ENCODE measurements at places on chromosomes 5 and 9.

DNA sequence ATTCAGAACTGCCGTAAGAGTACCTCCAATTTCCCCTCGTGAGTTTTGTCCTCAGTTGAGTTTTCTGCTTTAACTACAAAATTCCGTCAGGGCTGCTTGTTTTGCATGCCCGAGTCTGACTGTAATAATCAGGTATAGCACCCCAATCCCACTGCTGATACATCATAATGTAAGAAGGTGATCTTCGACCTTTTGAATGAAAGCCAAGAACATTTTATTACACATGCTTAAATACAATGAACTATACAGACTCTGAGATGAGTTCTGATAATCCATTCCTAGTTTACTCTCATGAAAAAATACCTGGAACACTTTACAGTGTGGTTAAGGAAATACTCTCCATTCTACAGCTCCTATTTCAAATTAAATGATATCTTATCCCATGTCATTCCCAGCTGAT is 49.2 kb upstream of the TSLP start:
- DNase-seq: no peak

DNA sequence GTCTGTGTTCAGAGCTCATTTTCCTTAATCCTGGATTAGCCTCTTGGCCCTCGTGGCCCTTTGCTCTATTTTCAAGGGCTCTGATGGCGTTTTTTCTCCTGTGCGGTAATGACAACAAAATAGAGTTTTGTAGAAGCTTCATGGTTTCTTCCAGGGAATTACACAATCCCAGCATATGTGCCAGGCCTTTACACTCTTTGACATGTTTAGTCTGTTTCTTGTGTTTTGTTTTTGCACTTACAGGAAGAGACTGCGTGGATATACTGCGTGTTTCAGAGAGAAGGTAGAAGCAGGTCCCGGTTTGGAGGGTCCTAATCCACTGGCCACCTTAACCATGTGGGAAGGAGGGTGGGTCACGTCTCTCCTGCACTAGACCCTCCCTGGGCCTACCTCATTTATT is 400.2 kb upstream of the IRX4 start:
- no peak for DNase-seq

- DNase-seq: no peak
These were observed 48.8 kb upstream of the GLRX start for GRCh38 chr5:95871146-95871806.

DNA sequence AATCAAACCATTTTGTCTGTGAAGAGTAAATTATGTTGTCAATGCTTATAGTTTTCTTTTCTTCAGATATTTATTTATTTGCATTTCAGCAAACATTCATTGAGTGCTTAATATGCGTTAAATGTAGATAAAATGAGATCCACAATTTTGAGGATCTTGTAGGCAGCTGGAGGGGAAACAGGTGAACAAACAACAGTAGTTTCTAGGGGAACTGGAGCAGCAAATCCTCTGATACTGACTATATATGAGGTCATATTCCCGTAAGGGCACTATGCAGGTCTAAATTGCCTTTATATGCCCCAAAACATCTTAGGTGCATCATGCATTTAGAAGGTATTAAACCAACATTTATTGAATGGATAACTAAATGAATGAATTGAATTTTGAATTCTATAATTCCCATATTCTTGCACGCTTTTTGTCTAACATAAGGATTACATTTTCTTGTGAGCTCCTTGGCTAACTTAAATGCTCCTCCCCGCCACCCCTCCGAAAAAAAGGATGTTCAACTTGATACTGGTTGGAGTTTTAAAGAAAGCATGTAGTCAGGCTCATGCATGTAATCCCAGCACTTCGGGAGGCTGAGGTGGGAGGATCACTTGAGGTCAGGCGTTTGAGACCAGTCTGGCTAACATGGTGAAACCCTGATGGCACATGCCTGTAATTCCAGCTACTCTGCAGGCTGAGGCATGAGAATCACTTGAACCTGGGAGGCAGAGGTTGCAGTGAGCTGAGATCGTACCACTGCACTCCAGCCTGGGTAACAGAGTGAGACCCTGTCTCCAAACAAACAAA is 299.8 kb downstream of the TMEM38B start:
- no peak for DNase-seq

GRCh38 chr5:105922080-105922479 is 1748.7 kb downstream of the EFNA5 start:
- no peak for DNase-seq

Measured in stimulated activated CD8-positive, alpha-beta memory T cell treated with anti-CD3 and anti-CD28 coated beads, Interleukin-7, amount 100 ng/mL, for 24 hours (primary cell).